Colonic mucosa (tissue), 4 donors: ENCODE measurements at places on chromosomes 5 and 9. TPM values are rescaled to one million over a fixed set of nuclear protein-coding genes. Genes with fewer than 3 reads are reported as not detected.

Gene NR6A1
- 4.9 TPM for total RNA-seq

Gene PRR7
- 3.9 TPM for total RNA-seq

Gene ANXA2R
- total RNA-seq: 1.1 TPM

Gene ACOT12
- total RNA-seq: not detected

Gene RASEF
- 38.9 TPM for total RNA-seq

GRCh38 chr5:75660678-75661465 lies 49.6 kb downstream of the ANKDD1B start:
- no peak for DNase-seq

- no peak for DNase-seq
Observed at GRCh38 chr9:97933297-97933998, 4.5 kb downstream of the HEMGN start.

DNA sequence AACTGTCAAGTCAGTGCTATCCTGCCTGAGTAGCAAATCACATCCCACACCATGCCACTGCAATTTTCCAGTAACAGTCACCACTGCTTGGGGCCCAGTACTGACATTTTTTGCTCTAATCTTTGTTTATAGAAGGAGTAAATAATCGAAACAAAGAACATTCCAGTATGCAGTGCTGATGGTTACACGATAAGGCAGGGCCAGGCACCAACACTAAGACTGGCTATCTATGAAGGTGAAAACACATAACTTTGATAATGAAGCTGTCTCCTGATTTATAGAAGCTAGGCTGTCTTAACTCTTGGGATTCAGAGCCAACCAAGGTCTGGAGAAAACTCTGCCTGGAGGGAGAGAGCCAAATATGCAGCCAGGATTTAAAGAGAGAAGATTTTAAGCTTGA lies 365.3 kb downstream of the BNC2 start:
- DNase-seq: no peak

- DNase-seq: no peak
Observed at GRCh38 chr5:163105456-163105855, 331.9 kb upstream of the CCNG1 start.

GRCh38 chr9:3955305-3955687 lies 344.6 kb downstream of the GLIS3 start:
- no peak for DNase-seq

- DNase-seq: peak; percentile 41
Observed at GRCh38 chr5:68961762-68962161, 132.1 kb upstream of the SLC30A5 start.
